Spleen (tissue), 13 donors: ENCODE measurements at places on chromosomes 6 and 20. TPM values are rescaled to one million over a fixed set of nuclear protein-coding genes. Genes with fewer than 3 reads are reported as not detected.
A peak's percentile ranks its signal among the peaks of the same experiment; 100 is the strongest.

Gene HLA-DQB1
- polyA plus RNA-seq = 383 TPM

Gene ZNF335
- polyA plus RNA-seq = 17.9 TPM

DNA sequence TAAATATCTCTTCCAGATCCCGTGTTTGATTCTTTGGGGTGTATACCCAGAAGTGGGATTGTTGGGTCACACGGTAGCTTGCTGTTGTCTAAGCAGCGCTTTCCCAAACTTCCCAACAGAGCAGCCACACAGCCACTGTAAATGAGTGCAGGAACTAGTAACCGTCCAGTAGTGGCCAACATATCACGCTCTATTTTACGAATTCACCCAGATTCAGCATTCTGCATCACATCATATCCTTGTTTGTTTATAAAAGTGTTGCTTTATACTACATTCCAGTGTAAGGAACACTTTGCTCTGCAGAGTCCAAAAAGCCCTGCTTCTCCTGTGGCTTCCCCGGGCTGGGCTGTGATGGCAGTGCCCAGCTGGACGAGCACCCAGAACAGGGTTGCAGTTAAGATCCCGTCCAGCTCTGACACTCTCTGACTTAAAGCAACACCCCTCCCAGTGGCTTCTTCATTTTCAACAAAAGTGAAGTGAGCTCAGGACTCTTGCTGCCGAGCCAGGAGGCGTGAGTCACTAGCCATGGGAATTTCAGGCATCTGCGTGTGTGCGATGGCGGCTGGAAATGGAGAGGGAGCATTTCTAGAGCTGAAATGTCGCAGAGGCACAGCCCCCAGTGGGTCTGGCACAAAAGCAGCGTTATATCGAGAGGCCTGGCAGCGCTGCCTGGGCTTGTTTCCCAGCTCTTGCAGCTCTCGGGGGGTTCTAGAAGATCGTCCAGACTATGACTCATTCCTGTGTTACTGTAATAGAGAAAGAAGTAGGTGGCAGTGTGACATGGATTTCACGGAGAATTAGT lies 216.3 kb upstream of the ECI2 start:
- no peak overlapping the region for H3K4me3 ChIP-seq
- H3K27me3 ChIP-seq = no peaks in the 10 kb centered on the region
- H3K4me1 ChIP-seq = peaks cover 3% of the 10 kb centered on the region
- H3K36me3 ChIP-seq = no peaks in the 10 kb centered on the region
- DNase-seq = no peak

- no peaks in the 10 kb centered on the region for H3K4me1 ChIP-seq
- H3K4me3 ChIP-seq = no peak overlapping the region
- no peak overlapping the region for H3K27ac ChIP-seq
- DNase-seq = no peak
- H3K36me3 ChIP-seq = peaks cover 81% of the 10 kb centered on the region
These were observed 21.3 kb downstream of the TAF11 start for GRCh38 chr6:34866509-34866908.

GRCh38 chr20:5122873-5123260 lies 3.1 kb upstream of the PCNA start:
- DNase-seq = no peak
- peaks cover 61% of the 10 kb centered on the region for H3K4me1 ChIP-seq
- H3K4me3 ChIP-seq = no peak overlapping the region
- no peak overlapping the region for H3K27ac ChIP-seq

- no peak overlapping the region for H3K4me3 ChIP-seq
- H3K36me3 ChIP-seq = peaks cover 100% of the 10 kb centered on the region
- H3K4me1 ChIP-seq = no peaks in the 10 kb centered on the region
- DNase-seq = peak; percentile 32
- H3K27me3 ChIP-seq = no peaks in the 10 kb centered on the region
These were observed 39.6 kb upstream of the VSTM2L start for GRCh38 chr20:37863289-37863688.

DNA sequence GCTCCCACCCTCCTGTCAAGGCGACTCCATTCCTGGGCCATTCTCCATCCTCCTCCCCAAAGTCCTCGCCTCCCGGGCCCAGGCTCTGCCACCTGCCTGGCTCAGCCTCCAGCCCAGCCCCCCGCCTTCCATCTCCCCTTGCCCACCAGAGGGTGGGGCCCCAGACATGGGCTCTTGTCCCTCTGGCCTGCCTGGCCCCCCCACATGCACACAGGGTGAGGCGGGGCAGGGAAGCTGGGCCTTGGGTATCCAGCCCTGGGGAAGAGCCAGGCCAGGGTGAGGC lies 95.2 kb downstream of the YTHDF1 start:
- peaks cover 5% of the 10 kb centered on the region for H3K27me3 ChIP-seq
- H3K27ac ChIP-seq = no peak overlapping the region
- H3K4me3 ChIP-seq = no peak overlapping the region
- no peaks in the 10 kb centered on the region for H3K4me1 ChIP-seq

DNA sequence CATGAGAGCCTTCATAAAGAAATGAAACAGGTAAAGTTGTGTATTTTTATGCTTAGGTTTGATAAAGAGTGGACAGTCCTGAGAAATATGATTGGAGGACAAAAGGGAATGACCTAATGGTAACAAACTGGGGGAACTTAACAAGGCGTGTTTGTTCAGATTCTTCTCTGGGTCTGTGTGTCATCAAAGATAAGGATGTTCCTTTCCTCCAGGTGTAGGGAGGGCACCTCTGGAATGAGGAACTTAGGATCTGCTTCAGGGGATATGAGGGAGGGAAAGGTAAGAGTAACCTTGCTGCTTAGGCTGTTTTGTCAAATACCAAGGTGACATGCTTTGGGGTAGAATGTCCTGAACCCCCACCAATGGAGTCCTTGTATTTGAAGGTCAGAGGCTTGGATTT lies 291.9 kb downstream of the KCNQ5 start:
- no peaks in the 10 kb centered on the region for H3K4me1 ChIP-seq
- H3K36me3 ChIP-seq = no peaks in the 10 kb centered on the region
- H3K27me3 ChIP-seq = no peaks in the 10 kb centered on the region
- no peak overlapping the region for H3K4me3 ChIP-seq
- DNase-seq = no peak
- no peak overlapping the region for H3K27ac ChIP-seq
